ENCODE measurements at places on chromosomes 7 and 10.

- no peak for DNase-seq
These were observed 159.8 kb downstream of the FOXP2 start for GRCh38 chr7:114574384-114574783.

DNA sequence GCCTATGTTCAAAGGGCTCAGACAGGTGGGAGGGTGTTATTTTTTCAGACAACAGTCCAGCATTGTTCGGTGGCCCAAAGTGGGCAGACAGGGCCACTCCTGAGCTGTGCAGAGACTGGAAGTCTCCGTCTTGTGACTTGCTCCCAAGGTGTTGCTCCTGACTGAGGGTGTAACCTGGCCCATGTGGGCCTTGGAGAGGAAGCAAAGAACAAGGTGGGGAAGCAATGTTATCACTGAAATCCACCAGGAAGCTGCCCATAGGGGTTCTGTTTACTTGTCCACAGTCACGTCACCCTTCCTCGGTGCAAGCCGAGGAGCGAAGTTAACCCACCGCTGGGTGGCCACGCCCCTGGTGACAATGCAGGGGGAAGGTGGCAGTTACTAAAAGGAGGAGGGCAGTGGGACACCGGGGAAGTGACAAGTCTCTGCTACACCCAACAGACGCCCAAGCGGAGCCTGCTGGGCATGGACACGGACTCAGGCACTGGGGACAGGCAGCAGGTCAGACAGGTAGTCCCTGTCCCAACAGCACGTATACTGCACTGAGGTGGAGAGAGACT is 311.6 kb upstream of the MKI67 start:
- DNase-seq: no peak

DNA sequence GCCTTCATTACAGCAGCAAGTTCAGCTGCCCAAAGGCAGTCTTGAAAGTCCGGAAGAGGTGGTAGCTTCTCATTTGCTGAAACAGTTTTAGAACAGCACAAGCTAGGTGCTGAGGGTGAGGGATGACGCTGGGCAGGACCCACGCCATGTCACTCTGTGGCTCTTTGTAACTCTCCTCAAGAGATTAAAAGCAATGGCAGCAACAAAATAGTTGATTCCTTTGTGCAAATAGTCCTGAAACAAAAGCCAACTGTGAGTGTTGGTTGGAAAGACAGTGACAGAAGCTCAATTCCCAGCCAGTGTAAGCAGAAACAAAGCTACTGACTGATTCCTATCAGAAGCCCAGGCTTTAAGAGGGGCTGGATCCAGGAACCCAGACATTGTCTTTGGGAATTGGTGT is 47.6 kb upstream of the AQP1 start:
- DNase-seq: no peak

- no peak for DNase-seq
These were observed 166.2 kb downstream of the ZNF365 start for GRCh38 chr10:62540389-62540788.

DNA sequence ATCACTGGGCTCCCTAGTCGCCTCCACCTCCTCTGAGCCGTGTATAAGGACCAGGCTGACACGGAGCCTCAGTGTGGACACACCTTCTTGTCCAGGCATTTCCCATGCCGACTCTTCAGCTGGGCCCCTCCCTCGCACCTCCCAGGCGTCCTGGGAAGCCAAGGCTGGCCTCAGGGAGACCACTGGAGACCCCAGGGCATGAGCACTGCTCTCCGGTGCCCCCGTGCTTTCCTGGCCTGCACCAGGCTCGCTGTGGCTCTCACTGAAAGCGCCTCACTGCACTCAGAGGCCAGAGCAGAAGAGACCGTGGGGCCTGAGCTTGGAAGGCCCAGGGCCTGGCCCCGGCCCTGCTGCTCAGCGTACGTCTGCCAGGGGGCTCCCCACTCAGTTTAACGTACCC is 31.4 kb downstream of the LRRC27 start:
- no peak for DNase-seq

DNA sequence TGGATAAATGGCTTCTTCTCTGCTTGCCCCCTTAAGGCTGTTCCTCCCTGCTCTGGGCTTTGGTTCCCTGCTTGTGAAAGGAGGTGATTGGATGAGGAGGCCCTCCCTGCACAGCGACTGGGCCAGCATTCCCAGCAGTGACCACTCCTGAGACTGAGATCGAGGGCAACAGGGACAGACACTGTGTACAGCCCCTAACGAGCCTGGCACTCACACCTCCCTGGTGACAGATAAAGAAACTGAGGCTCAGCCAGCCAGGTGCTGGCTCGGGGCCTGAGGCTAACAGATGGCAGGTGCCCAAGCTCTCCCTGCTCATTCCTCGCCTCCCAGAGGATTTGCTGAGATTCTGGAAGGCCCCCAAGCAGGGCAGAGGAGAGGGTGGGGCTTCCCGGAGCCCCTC is 12.0 kb upstream of the AQP1 start:
- DNase-seq: no peak

DNA sequence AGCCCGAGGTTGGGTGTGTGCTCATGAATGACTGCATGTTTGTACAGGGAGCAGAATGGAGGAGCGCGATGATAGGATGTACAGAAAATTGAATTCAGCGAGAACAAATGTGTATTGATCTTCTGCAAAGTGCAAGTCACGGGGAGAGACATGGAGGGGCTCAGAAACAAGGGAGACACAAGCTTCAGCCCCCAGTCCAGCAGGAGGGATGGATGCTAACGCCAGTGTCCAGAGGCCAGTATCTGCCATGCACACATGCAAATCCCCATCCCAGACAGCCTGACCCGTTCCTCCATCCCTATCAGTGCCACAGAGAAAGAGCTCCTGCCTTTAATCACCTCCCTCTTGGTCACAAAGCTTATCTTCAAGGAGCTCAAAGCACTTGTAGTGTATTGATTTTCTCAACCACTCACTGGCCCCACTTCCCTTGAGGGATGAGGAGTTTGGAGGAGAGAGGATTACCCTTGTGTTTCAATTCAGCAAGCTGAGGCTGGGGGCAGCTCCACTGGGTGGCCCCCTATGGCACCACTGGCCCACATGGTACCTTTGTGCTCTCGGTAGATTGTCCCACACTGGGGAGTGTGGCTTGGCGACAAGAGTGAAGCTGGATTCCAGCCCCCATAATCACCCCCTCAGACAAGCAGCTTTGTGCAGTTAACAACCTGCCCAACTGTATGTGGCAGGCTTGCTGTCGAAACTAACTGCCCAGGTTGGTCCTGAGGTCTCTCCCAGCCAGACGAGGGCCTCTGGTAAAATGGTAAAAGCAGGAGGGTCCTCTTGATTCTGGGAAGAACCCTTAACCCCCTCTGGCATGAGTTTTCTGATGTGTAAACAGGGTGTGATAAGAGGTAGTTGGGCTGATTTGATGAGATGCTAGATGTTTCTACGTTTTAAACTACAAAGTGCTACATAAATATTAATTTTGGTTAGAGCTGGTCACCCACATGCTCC is 151.6 kb upstream of the UNC5B start:
- no peak for DNase-seq

DNA sequence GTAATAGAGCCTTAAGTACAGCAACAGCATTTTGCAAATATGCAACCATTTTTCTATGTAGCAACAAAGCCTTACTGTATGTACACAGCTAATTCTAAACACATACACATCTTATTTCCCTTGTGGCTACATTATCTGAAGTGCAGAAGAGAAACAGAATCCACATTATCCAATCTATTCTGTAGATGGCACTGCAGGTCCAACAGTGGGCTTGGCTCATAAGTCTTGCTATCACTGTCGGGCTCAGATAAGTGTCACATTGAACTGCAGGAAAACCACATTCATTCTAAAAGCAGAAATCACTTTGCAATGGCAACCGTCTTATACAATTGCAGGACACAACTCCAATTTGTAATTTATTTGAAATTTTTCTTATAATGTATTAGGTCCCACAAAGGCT is 109.8 kb upstream of the NOBOX start:
- DNase-seq: no peak

- no peak for DNase-seq
These were observed 86.3 kb downstream of the KAT6B start for GRCh38 chr10:74912682-74913081.

- DNase-seq: no peak
These were observed 102.4 kb downstream of the LRRC4 start for GRCh38 chr7:127928852-127929251.

DNA sequence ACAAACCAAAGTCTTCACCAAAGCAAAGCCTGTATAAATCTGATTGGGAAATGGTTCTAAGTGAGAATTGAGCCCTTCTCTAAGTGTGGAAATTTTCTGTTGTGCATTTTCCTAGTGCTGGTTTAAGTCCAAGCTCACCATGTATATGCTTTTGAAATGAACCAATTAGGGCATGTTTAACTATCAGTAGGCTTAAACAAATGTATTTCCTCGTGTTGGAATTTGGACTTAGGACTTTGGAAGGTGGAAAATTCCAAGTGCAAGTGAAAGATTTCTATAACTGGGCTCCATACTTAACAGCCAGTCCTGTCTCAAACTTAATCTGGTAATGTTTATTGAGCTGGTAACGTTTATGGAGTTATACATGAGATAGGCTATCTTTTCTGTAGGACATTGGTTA is 28.5 kb downstream of the CCNY start:
- no peak for DNase-seq

DNA sequence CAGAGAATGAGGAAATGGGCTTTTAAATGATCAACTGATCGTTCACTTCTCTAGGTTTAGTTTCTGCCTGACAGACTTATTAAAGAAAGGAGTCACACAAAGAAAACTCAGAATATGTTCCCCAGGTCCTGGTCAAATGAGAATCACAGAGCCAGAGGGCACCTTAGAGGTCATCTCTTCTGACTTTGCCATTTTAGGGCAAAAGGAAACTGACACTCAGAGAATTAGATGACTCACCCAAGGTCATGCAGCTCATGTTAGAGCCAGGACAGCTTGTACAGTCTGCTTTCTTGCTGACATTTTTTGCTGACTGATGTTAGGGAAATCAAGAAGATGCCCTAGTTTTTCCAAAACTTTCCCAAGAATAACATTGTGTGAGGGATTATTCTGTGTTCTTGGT is 312.7 kb upstream of the SP8 start:
- DNase-seq: no peak

- DNase-seq: no peak
These were observed 344.0 kb downstream of the ARL4A start for GRCh38 chr7:13031468-13031867.

GRCh38 chr7:95509199-95509598 is 23.5 kb downstream of the ASB4 start:
- DNase-seq: no peak

DNA sequence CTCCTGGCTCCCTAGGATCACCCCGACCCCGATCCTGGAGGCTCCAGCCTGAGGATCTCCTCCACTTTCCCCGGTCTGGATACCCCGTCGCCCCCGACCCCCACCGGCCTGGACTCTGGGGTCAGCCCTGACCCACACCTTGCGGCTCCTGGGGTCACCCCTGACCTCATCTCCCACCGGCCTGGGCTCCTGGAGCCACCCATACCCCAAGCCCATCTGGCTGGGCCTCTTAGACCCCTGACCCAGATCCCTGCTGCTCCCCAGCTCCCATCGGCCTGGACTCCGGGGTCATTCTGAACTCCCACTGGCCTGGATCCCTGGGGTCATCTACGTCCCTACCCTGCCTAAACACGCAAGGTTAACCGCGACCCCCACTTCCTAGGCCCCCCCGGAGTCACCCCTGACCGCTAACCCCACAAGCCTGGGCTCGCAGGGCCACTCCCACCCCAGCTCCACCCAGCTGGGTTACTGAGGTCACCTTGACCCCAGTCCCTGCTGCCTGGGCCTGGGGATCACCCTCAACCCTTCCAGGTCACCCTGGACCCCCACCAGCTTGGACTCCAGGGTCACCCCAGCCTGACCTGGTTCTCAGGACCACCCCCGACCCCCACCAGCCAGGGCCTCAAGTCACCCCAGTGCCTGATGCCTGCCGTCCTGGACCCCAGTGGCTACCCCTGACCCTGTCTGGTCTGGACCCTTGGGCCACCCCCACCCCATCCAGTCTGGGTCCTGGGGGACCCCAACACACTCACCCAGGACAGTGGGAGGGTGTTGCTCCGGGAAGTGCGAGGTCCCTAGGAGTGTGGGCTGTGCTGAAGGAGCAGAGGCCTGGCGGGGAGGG is 1.2 kb downstream of the FOXK1 start:
- DNase-seq: no peak

GRCh38 chr10:8137726-8138125 is 83.2 kb downstream of the GATA3 start:
- peak; percentile 20 for DNase-seq

DNA sequence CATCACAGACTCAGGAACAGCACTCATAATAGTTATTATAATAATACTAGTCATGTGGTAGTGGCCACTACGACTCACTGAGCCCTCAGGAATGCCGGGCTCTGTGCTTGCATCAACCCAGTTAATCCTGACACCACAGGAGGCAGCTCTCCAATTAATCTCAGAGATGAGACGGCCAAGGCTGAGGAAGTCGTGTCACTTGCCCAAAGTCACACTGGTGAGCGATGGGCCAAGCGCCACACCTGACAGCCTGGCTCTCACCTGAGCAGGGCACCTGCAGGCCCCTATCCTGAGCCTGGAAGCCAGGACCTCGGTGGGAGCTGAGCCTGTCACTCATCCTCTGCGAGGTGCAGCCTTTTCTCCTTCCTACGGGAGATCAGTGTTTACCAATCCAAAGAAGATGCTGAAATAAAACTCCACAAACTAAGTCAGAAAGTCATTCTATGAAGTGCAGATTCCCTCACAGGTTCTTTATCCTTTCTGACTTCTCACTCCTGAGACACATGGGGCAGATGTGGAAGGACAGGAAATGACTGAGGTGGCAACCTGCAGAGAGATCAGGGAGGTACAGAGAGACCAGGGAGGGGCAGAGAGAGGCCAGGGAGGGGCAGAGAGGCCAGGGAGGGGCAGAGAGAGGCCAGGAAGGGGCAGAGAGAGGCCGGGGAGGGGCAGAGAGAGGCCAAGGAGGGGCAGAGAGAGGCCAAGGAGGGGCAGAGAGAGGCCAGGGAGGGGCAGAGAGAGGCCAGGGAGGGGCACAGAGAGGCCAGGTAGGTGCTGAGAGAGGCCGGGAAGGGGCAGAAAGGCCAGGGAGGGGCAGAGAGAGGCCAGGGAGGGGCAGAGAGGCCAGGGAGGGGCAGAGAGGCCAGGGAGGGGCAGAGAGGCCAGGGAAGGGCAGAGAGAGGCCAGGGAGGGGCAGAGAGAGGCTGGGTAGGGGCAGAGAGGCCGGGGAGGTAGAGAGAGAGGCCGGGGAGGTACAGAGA is 38.5 kb downstream of the VIPR2 start:
- DNase-seq: no peak

DNA sequence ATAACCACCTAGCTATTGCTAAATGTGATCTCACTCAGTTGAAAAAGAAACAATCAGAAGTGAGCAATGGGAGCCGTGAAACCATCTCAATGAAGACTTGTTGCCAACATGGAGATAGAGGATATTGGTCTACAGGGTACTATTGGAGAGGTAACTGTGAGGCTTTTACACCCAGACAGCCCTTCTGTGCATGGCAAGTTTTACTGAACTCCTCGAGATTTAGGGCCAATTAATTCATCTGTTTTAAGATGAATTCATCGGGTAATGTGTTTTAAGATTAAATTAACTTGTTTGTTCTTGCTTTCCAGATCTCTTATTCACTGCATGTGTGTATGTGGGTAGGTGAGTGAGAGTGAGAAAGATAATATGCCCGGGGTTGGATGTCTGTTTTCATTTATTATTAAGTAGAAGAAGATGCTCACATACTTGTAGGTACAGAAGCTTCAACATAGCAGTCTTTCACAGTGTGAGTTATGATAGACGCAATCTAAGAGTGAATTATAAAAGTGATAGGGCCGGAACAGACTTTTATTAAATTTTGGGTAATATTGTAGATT is 323.8 kb downstream of the EXOC4 start:
- no peak for DNase-seq
